Activated CD4-positive, alpha-beta T cell treated with anti-CD3 and anti-CD28 coated beads, Interleukin-2, amount 50 U/mL, for 24 hours (primary cell): ENCODE measurements at places on chromosomes 5 and 9.

- no peak for DNase-seq
These were observed 3.9 kb downstream of the GLIPR2 start for GRCh38 chr9:36140086-36141084.

GRCh38 chr9:126457890-126458289 lies 131.3 kb downstream of the MVB12B start:
- no peak for DNase-seq

DNA sequence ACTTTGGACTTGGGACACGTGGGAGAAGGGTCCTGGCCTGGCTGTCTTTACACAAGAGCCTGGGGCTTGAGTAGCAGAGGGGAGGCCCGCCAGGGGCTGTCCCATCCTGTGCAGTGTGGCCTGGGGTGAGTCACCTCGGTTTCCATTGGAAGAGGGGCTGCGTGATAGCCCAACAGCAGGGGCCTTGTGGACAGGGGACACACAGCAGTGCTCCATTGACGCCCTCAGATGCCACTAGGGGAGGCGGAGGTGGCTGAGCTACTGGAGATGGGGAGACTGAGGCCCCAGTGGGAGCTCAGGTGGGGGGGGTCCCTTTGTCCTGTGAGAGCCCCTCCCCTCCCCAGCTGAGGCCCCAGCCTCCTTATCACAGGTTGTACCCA lies 50.0 kb upstream of the RNU6ATAC start:
- DNase-seq, result no peak

DNA sequence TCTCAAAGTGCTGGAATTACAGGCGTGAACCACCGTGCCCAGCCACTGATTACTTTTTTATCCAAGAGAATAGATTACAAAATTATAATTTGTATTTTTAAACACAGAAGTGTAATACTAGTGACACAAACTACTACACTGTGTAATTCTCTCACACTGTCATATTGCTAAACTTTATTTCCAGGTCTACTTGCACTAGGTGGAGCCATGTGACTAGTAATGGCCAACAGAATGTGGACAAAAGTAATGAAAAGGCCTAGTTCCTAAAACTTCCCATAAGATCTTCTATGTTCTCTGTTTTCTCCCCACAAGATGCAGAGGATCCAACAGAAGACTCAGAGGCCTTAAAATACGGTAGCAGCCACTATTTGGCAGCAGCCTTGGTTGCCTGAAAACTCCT lies 27.3 kb downstream of the NADK2 start:
- DNase-seq, result no peak

DNA sequence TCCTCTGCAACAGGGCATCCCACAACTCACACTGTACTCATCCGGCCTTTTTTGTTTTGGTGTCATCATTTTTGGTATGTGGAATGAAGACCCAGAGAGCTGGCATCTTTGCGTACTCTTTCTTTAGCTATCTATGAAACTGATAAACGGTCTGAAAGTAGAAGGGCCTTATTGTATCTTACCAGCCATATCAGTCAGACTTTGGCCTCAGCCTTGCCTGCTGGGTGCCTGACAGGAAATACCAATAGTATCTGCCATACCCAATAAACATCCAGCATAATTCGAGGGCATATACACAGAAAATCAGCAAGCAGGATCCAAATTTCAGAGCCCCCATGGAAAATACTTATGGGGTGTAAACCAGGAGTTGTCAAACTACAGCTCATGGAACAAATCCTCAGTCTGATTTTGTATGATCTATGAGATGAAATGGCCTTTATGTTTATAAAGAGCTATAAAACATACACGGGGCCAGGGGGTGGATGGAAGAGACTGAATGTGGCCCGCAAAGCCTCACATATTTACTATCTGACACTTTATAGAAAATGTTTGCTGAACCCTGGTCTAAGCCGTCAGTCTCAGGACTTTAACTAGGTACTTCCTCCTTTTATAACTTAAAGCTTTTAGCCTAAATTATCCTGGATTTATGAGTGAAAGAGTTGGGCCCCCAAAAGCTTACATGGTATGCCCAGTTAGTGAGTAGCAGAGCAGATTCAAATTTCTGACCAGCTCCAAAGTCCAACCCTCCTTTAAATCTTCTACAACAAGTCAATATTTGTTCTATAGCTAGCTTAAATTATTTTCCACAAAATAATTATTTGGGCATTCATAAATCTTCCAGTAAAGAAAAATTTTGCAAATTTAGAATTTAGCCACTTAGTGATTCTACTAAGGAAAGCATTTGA lies 308.0 kb upstream of the PUM3 start:
- DNase-seq, result no peak

DNA sequence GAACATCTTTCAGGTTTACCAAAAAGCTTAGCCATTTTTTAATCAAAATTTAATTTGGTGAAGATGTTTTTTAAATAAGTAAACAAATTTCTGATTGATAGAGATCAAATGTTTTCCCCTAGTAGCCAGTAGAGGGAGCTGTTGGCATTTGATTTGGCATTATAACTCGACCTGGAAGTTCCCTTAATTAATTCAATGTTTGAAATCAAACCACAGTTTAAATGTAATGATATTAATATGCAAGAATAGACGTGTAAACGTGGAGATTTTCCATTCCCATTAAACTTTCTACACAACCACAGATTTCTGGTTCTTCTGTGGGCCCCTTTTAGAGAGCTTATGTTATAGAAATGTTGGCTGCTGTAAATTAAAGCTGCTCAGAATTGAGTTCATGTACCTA lies 148.1 kb upstream of the MPDZ start:
- DNase-seq, result no peak

DNA sequence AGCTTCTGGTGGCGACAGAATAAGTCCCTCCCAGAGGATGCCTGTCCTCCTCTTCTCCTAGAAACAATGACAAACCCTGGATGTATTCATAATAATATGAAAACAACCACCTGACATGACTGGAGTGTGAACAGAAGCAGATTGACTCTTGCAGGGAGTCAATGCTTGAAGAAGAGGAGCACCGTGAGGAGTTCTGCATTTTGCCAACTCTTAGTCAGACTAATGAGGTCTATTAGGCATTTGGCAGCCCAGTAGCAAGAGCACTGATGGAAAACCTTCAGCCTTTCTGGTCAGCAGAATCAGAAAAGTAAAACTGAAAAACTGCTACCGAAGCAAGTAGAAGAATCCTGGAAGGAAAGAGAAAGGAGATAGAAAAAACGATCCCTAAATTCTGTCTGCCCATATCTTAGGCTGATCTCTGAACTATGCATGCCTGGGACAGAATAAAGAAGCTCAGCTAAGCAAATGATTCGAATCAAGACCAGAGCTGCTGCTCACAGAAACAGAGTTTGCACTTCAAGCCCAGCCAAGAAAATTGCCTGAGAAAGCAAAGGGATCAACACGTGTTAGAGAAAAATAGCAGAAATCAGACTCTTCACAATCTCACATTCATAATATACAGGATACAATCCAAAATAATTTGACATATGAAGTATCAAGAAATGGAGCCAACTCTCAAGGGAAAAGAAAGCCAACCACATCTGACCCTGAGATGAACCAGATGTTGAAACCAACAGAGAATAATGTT lies 69.5 kb upstream of the OSMR start:
- no peak for DNase-seq

GRCh38 chr5:83937837-83938236 lies 217.2 kb upstream of the HAPLN1 start:
- DNase-seq, result no peak

DNA sequence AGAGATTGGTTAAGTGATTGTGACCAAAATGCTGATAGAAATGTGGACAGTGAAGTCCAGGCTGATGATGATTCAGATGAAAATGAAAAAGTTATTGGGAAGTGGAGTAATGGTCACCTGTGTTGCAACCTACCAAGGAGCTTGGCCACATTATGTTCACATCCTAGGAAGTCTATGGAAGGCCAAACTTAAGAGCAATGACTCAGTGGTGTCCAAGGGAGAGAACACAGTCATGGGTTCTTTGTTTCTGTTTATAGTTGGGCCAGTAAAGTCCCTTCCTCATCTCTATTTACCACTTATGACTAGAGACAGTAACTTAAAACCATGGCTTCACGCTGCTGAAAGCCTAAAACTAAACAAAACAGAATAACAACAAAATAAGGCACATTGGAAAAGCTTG lies 555.3 kb upstream of the DAB2 start:
- DNase-seq, result no peak

DNA sequence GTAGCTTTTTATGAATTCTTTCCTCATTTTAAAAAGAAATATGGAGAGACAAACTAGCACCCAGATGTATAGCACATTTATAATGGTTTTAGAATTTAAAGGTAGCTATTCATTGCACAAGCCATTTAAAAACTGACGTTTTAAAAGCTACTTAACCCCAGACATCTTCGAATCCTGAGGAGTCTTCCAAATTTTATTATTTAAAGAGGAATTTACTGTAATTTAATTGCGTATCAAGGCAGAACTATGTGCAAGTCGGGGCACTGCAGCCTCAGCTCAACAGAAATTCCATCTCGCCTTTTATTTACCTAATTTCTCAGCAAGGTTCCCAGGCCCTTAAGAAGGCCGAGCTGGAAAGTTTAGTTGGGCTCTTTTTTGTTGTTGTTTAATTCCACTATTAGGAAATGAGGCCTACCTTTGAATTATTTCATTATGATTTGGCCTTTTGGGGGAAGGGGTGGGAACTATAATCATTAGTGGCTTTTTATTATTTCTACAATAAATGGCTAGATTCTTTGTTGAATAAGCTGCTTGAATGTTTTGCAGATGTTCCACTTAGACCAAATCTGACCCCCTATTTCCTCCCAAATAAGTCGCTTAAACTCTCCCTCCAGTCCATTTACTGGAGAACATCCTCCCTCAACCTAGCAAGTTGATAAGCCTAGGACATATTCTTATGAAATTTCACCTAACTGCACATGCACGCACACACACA lies 20.2 kb downstream of the NR2F1 start:
- DNase-seq, result no peak

- DNase-seq, result no peak
These were observed 993 bp downstream of the HCN1 start for GRCh38 chr5:45694971-45695803.

DNA sequence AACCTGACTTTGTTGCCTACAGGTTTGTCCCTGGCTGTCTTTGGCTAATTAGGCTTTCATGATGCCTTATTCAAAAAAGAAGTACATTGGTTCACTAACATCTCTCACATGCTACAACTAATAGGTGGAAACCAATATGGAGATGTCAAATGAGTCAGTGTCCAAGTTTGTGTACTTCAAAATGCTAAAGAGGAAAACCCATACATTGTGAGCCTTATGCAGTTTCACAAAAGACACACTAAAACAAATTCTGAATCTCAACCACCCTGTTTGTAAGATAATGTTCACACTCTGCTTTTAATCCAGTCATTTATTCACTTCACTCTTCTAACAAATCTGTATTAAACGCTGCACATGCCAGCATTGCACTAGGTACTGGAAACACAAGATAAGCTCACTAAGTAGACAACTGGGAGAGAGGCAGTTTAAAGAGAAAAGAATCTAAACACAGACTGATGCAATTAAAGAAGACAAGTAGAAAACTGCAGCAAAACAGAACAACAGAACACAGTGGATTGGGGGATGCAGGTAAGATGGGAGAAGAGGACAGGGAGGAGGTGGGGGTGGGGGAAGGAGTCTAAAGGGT lies 104.1 kb downstream of the DROSHA start:
- no peak for DNase-seq

DNA sequence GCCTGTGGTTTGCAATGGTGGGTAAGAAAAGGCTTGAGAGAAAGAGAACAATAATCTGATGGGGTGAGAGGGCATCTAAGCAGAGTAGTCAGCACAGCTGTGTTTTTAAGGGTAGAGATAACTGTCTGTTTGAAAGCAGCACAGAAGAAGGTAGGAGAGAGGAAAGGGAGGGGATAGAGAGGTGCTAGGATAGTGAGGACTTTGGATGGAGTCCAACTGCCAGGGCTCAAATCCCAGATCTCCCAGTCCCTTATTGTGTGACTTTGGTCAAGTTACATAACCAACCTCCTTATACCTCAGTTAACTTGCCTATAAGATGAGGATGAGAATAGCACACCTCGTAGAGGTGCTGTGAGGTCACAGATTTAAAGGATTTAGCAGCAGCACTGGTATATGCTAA lies 55.6 kb downstream of the GPR21 start:
- no peak for DNase-seq

DNA sequence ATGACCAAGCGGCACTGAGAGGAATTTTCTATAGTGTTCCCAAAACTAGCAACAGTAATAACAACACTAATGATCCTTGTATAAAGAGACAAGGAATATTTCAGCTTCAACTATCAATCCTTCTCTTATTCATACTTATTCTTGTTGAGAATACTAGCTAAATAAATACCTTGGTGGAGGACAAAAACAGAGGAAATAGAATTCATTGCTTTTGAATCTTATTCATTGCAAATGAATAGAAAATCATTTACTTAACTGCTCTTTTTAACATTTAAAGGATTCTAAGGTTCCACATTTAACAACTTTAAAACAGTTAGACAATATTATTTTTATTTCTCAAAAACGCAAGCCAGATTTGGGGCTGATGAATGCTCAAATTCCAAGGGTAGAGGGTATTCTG lies 22.4 kb downstream of the SKIC3 start:
- DNase-seq, result no peak
